Central memory CD4-positive, alpha-beta T cell (primary cell): ENCODE measurements at places on chromosomes 1 and 21.
A peak's percentile ranks its signal among the peaks of the same experiment; 100 is the strongest.

DNA sequence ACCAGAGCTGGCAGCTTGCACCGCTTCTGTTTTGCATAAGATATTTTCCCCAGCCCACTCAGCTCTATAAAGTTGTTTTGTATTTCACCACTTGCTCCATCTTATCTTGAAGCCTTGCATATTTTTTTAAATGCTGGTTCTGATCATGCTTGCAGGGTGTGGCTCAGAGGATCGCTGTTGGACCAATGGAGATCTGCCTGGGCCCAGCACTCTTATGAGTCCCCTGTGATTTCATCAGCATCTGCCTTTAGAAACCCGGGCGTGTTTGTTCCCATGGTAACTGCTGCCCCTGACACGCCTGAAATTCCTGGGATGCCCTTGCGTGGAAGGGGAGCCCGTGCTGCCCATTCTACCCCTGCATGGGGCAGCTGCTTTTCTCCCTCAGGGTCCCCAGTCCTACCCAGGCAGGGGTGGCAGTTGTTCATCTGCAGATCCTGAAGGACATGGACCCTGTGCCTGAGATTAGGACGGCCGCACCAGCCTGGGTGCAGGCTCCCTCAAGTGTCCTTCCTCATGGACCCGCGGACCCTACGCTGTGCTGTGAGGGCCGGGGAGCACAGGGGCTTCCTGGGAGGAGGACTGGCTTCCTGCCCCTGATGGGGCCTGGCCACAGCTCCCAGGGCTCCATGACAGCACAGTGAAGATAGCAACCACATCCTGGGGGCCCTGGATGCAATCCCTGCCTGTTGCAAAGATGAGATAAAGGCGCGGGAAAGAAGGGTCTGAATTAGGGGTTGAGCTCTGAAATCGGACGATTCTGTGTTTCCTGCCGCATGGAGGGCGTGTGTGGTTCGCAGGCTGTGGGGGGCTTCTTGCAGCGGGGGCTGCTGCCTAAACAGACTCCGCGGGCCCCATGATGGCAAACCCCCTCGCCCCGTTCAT lies 226.5 kb downstream of the SDCCAG8 start:
- DNase-seq = no peak

DNA sequence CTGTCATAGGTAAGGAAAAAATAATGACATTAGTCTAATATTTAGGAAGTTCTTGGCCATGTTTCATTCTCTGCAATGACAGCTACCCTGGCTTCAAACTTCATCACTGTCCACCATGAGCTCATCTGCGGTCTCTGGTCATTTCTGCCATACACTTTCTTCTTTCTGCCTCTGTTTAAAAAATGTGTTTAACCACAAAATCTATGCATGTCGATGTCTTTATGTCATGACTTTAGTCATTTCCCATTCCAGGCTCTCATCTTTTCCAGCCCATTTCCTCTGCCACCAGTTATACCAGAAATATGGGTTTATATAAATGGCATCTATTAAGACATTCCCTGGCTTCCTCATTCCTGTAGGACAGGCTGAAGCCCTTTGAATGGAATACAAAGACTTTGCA lies 68.5 kb upstream of the DUSP10 start:
- DNase-seq = no peak

DNA sequence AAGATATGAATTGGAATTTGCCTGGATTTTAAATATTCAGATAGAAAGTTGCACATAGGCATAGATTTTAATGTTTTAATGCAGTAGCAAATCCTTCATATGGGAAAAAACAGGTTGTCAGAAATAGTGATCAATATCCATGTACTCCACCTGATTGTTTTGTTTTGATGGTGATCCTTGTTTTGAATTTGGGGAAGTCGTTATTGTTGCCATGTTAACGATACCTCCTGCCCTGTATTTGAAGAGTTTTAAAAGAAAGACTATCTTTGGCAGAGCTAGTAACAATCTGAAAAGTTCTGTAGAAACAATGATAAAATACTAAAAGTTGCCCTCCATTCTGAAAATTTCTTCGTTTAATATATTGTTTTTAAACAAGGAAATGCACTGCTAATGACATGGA lies 1.1 kb downstream of the CEP350 start:
- no peak for DNase-seq

DNA sequence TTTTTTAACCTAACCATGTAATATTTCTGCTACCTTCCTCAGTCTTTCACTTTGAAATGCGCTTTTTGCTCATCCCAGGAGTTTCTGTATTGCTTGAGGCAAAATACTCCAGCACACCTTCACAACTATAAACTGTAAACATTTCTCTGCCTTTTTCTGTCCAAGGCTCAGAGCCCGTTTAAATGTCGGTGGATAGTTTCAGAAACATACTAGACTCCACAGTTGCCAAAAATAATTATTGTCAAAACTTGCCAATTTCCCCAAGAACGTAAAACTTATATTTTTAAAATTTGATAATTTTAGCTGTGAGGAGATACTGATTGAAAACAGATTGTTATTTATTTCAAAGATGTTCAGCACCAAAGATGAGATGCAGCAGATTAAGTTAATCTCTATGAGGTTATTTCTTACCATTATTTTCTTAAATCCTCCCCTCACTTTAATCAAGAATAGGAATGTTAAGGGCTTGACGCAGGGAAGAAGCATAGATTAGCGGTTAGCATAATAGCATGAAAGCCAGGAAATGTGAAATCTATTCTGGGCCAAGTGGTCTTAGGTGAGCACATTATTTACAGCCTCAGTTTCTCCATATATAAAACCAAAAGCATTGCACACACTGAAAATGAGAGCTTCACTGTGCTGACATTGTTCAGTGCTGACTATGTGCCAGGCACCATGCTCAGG lies 91.5 kb upstream of the ESRRG start:
- DNase-seq = no peak

GRCh38 chr1:108107658-108108057 lies 92.5 kb downstream of the SLC25A24 start:
- DNase-seq = peak; percentile 9

- DNase-seq = no peak
These were observed 336.7 kb downstream of the DUSP10 start for GRCh38 chr1:221405146-221405545.

- DNase-seq = no peak
These were observed 16.7 kb downstream of the MACF1 start for GRCh38 chr1:39220891-39221870.

DNA sequence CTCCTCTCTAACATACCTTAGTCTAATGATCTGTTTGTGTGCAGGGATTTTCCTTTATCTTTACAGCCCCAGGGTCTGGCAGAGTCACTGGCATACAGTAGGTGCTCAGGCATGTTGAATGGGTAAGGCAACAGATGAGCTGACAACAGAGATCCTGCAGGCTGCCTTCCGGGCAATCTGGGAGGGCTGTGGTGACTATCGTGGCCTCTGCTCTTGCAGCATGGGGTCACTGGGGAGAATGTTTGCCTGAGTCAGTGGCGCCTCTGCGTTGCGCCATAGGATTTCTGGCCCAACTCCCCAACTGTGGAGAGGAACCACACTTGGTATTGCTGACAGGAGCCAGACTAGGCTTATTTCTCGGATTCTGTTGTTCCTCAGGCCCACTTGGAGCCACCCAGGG lies 93.8 kb downstream of the LAMC2 start:
- DNase-seq = no peak

GRCh38 chr1:76340056-76340455 lies 265.5 kb downstream of the ST6GALNAC3 start:
- DNase-seq = no peak
